Heart left ventricle (tissue), 16 donors: ENCODE measurements at places on chromosomes 13 and 19. TPM values are rescaled to one million over a fixed set of nuclear protein-coding genes. Genes with fewer than 3 reads are reported as not detected.

Gene ZNF729
- not detected for total RNA-seq

DNA sequence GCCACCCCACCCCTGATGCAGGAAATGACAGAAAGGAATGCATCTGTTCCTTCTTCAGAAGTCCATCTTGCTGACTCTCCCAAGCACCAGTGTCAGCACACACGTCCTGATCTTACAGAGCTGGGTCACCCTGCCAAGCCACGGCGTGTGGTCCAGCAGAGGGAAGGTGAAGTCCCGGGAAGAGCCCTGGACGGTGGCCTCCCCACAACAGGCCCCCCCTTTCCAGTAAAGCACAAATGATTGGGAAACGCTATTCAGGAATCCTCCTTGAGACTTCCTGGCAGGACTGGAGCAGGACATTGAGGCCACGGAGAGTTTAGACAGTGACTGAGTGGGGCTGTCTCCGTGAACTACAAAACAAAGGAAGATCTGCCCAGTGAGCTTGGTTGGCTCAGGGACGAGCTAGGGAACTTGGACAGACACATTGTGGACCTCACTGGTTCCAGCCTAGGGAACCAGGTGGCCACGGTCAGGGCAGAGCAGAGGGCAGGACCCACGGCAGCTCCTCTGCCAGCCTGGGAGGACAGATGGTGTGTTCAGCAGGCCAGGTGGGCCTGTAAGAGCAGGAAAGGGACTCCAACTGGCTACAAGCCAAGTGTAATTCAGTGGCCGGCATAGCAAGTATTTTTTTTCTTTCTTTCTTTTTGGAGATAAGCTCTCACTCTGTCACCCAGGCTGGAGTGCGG, 41.7 kb downstream of the ELL start:
- no peaks in the 10 kb centered on the region for H3K27me3 ChIP-seq
- no peak for DNase-seq
- H3K27ac ChIP-seq, result peak overlapping the region; percentile 63

DNA sequence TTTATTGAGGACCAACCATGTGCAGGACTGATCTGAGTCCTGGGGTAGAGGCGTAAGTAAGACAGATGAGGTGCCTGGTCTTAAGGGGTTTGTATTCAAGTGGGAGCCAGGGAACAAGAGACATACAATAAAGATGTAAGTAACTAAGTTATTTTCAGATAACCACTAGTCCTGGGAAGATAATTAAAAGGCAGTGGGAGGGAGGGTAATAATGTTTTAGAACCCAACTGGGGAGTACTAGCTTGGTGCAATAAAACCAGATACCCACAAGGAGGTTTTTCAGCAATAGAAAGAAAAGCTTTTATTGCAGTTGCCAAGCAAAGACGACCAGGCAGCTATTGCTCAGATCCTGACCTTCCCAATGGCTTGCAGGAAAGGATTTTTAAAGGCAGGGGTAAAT, 893.7 kb downstream of the UQCRFS1 start:
- no peak overlapping the region for H3K4me3 ChIP-seq
- H3K27me3 ChIP-seq, result no peaks in the 10 kb centered on the region
- H3K36me3 ChIP-seq, result no peaks in the 10 kb centered on the region
- no peaks in the 10 kb centered on the region for H3K4me1 ChIP-seq

GRCh38 chr13:98327371-98328270, 150.6 kb upstream of the RNF113B start:
- no peak for DNase-seq
- H3K36me3 ChIP-seq, result no peaks in the 10 kb centered on the region

DNA sequence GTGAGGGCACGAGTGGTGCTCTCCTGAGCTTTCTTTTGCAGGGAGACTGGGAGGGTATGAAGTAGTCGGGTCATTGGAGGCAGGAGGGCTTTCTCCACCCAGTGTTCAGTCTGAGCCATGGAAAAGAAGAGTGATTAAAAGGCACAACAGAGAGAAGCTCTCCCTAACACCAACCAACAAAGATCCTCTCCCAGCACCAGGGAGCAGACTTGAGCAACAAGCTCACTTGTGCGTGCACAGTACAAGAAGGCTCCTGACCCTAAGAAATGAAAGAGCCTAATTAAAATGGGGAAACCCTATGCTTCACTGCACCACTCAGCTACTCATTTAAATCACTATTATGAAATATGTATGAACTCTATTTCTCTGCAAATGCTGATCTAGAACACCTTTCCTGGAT, 276.3 kb upstream of the SOX21 start:
- no peaks in the 10 kb centered on the region for H3K36me3 ChIP-seq
- H3K27ac ChIP-seq, result no peak overlapping the region
- H3K4me1 ChIP-seq, result no peaks in the 10 kb centered on the region
- H3K27me3 ChIP-seq, result peaks cover 12% of the 10 kb centered on the region
- no peak for DNase-seq

DNA sequence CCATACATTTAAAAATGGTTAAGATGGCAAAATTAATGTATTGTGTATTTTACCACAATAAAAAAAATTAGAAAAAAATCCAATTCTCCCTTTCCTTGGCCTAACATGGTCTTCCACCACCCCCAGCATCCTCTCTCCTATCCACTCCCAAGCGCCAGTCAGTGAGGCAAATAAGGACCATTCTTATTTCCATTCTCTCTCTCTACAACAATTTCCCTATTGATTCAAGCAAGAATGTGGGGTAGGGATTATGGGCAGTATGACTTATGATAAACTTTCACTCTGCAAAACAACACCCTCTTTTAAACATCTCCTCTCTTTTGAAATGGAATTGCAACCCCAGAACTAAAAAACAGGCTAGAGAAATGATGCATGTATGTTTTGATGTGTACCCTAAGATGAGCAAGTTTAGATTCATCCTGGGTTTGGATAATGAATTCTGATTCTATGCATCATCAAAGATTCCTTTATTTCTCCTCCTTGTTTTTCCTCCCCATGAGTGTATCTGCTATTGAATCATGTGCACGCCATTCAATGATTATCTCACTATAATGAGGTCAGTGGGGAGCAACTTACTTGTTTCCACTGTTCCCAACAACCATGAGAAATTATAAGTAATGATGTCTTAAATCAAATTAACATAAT, 3.5 kb downstream of the STARD13 start:
- H3K27me3 ChIP-seq, result no peaks in the 10 kb centered on the region
- H3K27ac ChIP-seq, result peak overlapping the region; percentile 98
- DNase-seq, result no peak
- no peaks in the 10 kb centered on the region for H3K36me3 ChIP-seq
- H3K4me1 ChIP-seq, result peaks cover 8% of the 10 kb centered on the region

DNA sequence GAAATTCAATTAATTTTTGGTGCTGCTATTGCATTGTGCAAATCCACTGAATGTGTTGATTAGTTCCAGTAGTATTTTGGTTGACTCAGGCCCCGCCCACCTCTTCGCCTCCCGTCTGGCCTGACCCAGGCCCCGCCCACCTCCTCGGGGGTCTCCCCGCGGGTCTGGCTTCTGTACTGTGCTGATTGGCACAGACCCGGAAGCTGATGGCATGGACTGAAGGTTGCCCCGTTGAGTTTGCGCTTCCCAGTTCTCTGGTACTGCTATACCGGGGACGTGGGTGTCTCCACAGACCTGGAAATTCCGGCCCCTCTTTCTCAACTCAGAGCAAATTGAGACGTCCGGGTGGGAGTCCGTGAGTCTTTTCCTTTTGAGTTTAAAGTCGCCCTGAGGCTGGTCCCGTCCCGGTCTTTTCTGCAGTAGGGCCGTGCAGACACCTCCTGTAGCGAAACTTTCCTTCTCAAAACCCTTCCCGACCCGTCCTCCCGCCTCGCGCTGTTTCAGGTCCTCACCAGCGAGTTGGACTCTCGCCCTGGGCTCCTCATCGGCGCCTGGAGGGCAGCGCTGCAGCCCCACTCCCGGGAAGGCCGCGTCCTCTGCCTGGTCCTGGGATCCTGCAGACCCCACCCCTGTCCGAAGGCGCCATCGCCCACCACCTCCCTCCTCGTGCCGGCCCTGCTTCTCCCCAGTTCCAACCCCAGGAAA, 14.8 kb downstream of the ZNF701 start:
- H3K27me3 ChIP-seq, result no peaks in the 10 kb centered on the region
- peak; percentile 67 for DNase-seq

DNA sequence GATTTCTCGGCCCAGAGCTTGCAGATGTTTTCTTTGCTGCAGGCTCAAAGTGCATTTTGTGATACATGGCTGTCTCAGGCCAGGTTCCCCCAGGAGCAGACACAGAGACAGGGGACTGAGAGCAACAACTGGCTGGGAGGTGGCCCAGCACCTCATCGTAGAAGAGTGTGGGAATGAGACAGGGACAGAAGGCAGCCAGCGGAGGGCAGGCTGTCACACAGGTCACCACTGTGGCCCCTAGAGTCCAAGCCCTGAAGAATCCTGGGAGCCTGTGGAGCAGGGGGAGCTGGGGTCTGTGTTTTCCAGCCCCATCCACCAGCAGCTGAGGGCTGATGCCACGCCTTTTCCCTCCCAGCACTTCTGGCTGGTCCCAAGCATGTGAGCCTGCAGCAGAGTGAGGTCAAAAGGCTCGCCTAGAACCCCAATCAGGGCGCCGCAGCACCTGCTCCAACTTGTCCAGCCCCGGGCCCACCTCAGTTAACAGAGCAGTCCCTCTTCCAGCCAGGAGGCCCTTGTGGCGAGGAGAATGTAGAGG, 723.8 kb downstream of the UQCRFS1 start:
- no peaks in the 10 kb centered on the region for H3K27me3 ChIP-seq
- H3K36me3 ChIP-seq, result no peaks in the 10 kb centered on the region
- H3K4me1 ChIP-seq, result no peaks in the 10 kb centered on the region
- no peak overlapping the region for H3K4me3 ChIP-seq
- no peak for DNase-seq
- H3K27ac ChIP-seq, result no peak overlapping the region

DNA sequence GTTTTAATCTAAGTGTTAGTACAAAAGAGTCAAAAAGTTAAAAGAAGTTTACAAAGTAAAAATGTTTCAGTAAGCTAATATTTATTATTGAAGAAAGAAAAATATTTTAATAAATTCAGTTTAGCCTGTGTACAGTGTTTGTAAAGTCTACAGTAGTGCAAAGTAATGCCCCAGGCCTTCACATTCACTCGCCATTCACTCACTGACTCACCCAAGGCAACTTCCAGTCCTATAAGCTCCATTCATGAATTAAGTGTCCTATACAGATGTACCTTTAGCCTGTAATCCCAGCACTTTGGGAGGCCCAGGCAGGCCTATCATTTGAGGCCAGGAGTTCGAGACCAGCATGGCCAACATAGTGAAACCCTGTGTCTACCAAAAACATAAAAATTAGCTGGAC, 24.1 kb upstream of the AKAP11 start:
- no peak overlapping the region for H3K27ac ChIP-seq
- H3K4me1 ChIP-seq, result no peaks in the 10 kb centered on the region
- no peak for DNase-seq
- no peaks in the 10 kb centered on the region for H3K36me3 ChIP-seq

DNA sequence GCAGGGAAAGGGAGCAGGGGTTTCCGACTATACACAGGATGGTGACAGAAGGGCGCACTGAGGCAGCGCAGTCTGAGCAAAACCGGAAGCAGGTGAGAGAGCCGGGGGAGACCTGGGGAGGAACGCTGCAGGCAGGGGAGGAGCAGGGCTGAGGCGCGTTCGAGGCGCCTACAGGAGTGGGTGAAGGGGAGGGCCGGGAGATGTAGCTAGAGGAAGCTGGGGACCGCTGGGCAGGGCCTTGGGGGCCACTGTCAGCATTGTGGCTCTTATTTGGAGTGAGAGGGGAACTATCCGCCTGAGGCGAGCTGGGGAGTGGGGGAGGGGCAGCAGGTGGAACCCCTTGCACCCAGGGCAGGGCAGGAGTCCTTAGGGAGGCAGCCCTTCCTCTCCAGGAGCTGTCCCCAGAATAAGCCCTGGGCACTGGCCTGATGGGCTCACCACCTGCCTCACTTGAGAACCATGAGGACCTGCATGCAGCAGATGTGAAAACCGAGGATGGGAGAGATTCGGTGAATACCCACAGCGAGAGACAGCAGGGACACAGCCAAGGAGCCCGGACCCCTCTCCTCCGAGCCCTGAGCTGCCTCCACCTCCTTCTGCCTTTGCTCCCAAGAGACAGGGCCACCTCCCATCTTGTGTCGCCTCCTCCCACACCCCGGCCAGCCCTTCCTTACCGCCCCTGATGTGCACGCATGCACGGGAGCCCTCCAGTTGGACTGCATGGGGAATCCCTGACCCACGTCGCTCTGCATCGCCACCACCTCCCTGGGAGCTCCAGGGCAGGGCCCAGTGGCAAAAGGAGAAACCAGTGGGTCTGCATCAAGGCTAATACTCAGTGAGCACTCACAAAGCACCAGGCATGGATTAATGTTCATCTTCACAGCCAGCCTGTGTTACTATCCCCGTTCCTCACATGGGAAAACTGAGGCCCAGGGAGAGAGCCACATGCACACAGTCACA, 10.3 kb downstream of the AKT2 start:
- DNase-seq, result no peak
- H3K4me3 ChIP-seq, result no peak overlapping the region
- no peaks in the 10 kb centered on the region for H3K36me3 ChIP-seq
